ENCODE measurements at places on chromosomes 12 and 14.

- H3K4me1 ChIP-seq, result no peaks in the 10 kb centered on the region
- no peak overlapping the region for H3K27ac ChIP-seq
- no peak overlapping the region for H3K4me3 ChIP-seq
- no peaks in the 10 kb centered on the region for H3K27me3 ChIP-seq
These were observed 352.0 kb upstream of the TMTC1 start for GRCh38 chr12:30135776-30136175.

GRCh38 chr12:22271023-22271422, 63.5 kb downstream of the ST8SIA1 start:
- H3K4me3 ChIP-seq, result no peak overlapping the region
- DNase-seq, result no peak
- no peaks in the 10 kb centered on the region for H3K36me3 ChIP-seq

DNA sequence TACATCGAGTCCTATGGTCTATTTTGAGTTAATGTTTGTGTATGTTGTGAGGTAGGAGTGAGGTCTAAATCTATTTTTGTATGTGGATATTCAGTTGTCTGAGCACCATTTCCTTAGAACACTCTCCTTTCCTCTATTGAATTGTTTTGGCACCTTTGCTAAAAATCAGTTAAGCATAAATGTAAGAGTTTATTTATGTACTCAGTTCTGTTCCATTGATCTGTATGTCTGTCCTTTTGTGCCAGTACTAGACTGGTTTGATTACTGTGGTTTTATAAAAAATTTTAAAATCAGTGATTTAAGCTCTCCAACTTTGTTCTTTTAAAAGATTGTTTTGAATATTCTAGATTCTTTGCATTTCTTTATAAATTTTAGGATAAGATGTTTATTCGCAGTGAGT, 70.1 kb upstream of the PCNX4 start:
- no peak for DNase-seq
- no peaks in the 10 kb centered on the region for H3K4me1 ChIP-seq
- H3K4me3 ChIP-seq, result no peak overlapping the region
- no peak overlapping the region for H3K27ac ChIP-seq

GRCh38 chr12:129941618-129942017, 37.8 kb upstream of the TMEM132D start:
- H3K4me3 ChIP-seq, result no peak overlapping the region
- peaks cover 15% of the 10 kb centered on the region for H3K27me3 ChIP-seq
- no peaks in the 10 kb centered on the region for H3K36me3 ChIP-seq
- no peak overlapping the region for H3K27ac ChIP-seq

Data from K562 (cell line).